ENCODE measurements at places on chromosomes 7 and 10.

DNA sequence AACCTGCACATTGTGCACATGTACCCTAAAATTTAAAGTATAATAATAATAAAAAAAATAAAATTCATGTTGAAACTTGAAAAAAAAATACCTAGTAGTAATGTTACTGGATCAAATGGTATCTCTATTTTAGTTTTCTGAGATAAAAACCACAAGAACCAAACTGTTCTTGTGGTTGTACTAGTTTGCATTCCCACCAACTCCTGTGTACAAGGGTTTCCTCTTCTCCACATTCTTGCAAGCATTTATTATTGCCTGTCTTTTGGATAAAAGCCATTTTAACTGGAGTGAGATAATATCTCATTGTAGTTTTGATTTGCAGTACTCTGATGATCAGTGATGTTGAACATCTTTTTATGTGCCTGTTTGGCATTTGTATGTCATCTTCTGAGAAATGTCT lies 177.7 kb downstream of the KIF20B start:
- no peak for DNase-seq

DNA sequence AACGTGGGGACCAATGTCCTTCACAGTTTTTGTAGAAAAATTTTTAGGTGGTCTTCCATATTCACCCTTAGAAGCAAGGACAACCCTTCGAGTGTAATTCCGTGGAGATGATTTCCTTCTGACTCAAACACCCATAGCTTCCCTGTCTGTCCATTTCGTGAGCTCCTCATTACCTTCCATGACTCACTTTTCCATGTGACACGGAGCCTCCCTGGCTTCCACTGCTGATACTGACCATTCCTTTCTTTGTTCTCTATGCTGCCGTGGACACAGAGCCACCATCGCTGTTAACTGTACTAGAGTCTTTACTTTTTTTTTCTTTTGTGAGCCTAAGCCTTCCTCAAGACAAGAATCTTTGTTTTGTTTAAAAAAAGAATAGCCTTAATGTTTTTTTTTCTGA lies 12.5 kb upstream of the ARMS2 start:
- no peak for DNase-seq

DNA sequence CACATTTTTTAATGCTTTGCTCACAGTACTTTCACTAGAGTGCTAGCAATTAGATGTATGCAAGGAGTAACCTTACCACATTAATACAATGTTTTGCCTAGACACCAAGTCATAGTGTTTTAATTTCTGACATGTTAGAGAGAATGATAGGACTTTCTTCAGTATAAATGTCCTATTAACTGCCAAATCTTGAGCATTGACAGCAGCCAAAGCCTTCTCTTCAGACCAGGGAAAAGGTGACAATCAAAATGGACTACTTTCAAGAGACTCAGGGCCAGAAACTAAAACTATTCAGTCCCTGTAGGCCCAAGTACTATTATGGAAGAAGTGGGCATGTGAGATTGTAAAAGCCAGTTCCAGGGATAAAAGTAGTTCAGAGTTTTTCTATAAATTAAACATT lies 201.4 kb upstream of the PCDH15 start:
- no peak for DNase-seq

- no peak for DNase-seq
Measured at GRCh38 chr10:102413053-102413705, 5.4 kb downstream of the PSD start.

GRCh38 chr7:114156178-114156577 lies 237.4 kb upstream of the PPP1R3A start:
- DNase-seq: no peak

- DNase-seq: no peak
Measured at GRCh38 chr7:116783666-116784318, 78.6 kb upstream of the CAPZA2 start.

- DNase-seq: no peak
Measured at GRCh38 chr7:131109759-131110296, 217.8 kb upstream of the MKLN1 start.

DNA sequence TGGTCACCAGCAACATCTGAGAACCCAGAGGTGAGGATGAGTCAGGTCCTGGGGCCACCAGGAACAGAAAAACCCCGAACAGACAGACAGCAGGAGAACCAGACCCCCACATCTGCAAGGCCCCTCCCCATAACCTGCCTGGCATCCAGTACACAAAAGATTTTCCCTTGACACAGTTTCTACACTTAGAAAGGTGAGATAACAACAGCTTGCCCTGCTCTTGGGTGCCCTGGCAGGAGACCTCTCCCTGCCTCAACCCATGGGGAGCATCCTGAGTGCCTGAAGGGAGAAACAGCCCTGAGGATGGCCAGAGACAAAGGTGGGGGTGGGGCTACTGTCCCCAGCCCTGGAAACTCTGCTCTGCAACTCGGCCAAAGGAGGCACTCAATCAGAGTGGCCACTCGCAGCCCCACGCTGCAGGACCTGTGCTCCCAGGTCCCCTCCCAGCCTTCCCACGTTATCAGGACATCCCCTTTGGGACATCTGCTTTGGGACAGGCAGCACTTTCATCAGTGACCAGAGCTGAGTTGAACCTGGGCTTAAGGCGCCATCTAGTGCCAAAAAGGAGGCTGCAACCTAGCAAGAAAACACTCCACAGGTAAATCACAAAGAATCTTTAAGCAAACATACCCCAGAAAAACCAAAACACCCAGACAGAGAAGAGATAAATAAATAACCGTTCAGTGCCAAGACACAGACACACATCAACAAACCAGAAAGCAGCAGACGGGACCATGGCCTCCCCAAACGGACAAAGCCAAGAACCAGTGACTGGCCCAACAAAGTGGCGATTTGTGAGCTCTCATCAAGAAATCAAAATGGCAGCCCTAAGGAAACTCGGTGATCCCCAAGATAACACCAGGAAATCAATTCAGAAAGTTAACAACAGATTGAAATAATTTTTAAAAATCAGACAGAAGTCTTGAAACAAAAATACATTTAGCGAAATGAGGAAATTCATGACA lies 233.7 kb downstream of the PTPRN2 start:
- DNase-seq: no peak

DNA sequence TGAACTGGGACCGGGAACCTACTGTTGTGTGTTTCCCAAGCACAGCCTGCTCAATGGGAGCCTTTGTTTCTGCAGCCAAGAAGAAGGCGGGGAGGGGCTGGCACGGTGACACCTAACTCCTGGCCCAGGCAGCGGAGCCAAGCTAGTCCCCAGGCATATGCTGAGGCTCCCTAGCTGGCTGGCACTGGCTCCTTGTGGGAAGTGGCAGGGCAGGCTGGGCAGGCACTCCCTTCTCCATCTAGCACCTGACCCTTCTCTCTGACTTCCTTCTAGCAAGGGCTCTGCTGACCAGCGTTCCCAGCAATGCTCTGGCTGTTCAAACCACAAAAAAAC lies 325.0 kb downstream of the PLXNA4 start:
- no peak for DNase-seq

DNA sequence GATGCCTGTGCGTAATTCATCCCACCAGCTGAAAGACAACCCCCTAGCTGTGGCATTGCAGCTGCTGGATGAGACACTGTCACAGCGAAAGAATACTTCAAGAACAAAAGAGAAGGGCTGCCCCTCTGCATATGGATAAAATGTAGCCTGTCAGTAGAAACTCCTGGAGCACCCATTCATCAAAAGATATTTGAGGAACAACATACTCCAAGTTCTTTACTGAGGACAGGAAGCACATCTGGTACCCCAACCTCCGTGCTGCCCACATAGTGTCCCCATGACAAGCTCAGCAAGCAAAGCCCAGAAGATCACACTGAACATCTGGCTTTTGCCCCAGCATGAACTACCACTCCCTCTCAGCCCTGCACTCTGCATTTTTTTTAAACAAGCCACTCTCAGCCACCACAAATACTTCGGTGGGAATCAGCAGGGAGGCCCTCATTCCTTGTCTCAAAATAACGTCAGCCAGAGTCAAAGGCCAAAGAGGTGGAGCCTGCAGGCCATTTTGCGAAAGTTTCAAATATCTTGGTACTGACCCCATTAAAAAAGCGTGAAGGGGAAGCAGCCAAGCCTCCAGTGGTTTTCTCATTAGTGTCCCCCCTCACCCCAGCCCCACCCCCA lies 1.7 kb downstream of the CREB3L2 start:
- peak; percentile 83 for DNase-seq

- no peak for DNase-seq
Measured at GRCh38 chr7:151409667-151410404, at the start of gene WDR86. Gene WDR86 (minus strand): TSS chr7:151410038. CDS start chr7:151409589, 449 bp downstream.

DNA sequence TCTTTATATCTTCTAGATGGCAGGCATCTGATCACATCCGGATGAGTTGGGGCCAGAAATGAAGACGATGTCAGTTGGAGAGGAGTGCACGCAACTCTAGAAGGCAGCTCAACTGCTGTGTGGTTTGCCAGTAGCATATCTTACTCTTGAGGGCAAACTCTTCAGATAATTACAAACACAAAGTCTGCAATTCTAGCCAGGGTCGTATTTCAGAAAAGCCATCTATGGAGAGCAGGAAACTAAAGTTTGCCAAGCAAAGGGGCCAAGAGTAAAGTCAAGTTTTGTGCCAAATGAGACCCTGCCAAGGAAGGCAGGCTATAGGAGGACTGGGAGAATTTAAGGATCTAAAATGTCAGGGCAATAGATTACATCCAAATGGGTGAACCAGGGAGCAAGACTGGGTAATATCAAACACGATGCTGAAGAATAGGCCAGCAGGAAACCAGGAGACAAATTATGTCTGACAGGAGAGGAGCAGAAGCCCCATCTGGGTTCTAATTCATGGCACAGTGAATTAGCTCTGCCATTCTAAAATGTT lies 312.5 kb upstream of the SEMA3C start:
- no peak for DNase-seq

- no peak for DNase-seq
Measured at GRCh38 chr7:115968596-115968995, 62.0 kb downstream of the TFEC start.

DNA sequence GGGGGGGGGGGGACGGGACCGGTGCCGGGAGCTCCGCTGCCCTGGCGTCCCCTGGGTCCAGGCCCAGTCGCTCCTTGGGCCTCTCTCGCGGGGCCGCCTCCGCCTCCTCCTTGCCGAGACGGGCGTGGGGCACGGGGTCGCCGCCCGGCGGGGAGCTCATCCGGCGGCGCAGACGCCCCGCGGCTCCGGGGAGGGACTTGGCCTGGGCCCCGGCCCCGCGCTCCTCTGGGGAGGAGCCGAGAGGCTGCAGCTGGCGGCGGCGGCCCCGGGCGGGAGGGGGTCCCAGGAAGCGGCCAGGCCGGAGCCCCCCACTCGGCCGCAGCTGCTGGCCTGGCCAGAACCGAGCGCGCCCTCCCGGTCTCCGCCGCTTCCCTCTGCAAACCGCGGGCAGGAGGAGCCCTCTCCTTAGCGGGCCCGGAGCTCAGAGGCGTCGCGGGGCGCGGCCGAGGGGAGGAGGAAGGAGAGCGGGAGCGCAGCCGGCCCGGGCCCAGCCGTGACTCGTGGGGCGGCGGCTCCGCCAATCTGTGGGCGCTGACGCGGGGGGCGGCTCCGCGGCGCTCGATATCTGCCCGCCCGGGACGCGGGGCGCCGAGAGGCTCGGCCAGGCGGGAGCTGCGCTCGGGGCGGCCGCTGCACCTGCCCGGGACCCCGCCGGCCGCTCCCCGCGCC lies at the start of gene FAM20C:
Gene FAM20C, plus strand, starts transcription at position 591 of the 669 bp plus-strand sequence. CDS start 629 bp downstream, outside the sequence.
- no peak for DNase-seq

DNA sequence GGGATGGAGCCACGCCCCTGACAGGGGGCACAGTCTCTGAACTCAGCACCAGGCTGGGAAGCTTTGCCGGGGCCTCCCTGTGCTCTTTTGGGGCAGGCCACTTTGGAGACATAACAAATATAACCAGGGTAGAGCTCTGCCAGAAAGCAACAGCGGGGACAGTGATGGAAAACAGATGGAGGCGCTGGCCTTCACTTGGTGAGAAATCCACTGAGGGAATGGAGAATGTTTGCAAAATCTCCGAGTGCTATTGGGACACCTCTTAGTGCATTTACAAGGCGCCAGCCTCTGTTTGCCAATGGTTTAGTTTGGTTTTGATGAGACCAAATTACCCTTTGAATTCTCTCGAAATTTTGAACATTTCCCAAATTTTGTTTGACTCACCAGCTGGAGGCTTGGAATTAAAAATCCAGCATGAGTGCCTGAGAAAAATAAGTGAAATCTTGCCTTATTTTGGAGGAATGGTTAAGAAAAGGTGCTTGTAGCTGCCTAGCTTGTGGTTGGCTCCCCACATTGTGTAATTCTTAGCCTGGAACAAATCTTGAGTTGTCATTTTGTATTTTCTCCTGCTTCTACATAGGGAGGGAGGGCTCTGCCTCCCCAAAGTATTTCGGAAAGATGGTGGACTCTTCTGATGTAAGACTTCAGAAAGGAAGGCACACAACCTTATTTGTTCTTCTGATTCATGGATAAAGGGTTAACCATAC lies 980.5 kb downstream of the LRMDA start:
- DNase-seq: no peak

GRCh38 chr7:32299133-32299702 lies 191.0 kb downstream of the LSM5 start:
- DNase-seq: no peak

GRCh38 chr7:34662058-34662708 lies 4.2 kb downstream of the NPSR1 start:
- DNase-seq: no peak

- DNase-seq: no peak
Measured at GRCh38 chr7:12066521-12066920, 144.6 kb upstream of the TMEM106B start.

- no peak for DNase-seq
Measured at GRCh38 chr10:49332333-49332732, 33.4 kb downstream of the C10orf71 start.

DNA sequence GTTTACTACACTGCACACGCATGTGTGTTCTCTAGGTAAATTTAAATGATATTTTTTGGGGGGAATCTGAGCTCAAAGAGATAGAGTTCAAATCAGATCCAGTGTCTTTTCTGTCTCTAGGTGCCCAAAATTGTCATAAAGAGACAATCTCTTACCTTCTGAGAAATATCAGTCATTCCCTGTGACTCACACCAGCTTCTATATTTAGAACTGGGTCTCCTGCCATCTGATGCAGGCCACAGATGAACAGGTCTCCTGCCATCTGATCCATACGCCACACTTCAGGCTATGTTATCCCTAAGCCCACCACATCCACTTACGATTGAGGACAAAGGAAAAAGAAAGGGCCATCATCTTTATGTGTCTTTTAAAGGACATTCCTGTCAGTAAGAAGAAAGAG lies 136.3 kb upstream of the LAMB4 start:
- no peak for DNase-seq

DNA sequence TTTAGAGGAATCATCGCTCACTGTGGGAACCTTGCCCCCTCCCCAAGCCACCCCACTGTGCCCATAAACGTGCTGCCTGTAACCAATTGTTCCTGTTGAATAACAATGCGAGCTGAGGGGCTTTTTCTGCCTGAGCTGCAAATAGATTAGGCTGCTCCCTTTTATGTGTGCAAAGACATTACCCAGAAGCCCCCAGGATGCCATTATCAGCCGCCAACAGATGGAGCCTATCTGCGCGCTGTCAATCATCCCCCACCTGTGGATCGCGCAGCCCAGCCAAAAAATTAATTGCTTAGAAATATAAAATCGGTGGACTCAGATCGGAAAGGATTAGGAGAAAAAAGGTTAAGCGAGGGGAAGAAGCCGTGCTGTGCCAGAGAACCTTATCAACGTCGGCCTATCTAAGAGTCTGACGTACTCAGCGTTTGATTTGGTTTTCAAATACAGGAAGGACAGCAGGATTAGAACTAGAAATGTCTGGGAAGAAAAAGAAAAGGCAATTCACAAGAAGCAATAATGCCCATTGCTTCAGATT lies 167.3 kb upstream of the MYO3A start:
- no peak for DNase-seq

Data from AG04449 (cell line).